ENCODE measurements at places on chromosomes 7 and 10. TPM values are rescaled to one million over a fixed set of nuclear protein-coding genes. Genes with fewer than 3 reads are reported as not detected.

PFKFB3 gene
- 151 TPM for total RNA-seq

CDK14 gene
- 35.8 TPM for total RNA-seq

CPA2 gene
- not detected for total RNA-seq

NPTX2 gene
- 3.3 TPM for total RNA-seq

GPR141 gene
- not detected for total RNA-seq

DNA2 gene
- total RNA-seq, result 2.8 TPM

PDIA4 gene
- 437 TPM for total RNA-seq

LRRD1 gene
- total RNA-seq, result 0.07 TPM

MRLN gene
- total RNA-seq, result not detected

ACTR3C gene
- 0.13 TPM for total RNA-seq

MEST gene
- 262 TPM for total RNA-seq

CHST15 gene
- total RNA-seq, result 1.7 TPM

DENND2A gene
- total RNA-seq, result 4.8 TPM

MLXIPL gene
- total RNA-seq, result 0.39 TPM

GPR26 gene
- total RNA-seq, result not detected

LIPK gene
- total RNA-seq, result not detected

CREB5 gene
- total RNA-seq, result 7.6 TPM

CAV2 gene
- total RNA-seq, result 186 TPM

EEPD1 gene
- 3.8 TPM for total RNA-seq

NPS gene
- total RNA-seq, result not detected

Data from smooth muscle cell of the pulmonary artery (primary cell).